Sciatic nerve (tissue), 2 donors: ENCODE measurements at places on chromosomes 5 and 9.

DNA sequence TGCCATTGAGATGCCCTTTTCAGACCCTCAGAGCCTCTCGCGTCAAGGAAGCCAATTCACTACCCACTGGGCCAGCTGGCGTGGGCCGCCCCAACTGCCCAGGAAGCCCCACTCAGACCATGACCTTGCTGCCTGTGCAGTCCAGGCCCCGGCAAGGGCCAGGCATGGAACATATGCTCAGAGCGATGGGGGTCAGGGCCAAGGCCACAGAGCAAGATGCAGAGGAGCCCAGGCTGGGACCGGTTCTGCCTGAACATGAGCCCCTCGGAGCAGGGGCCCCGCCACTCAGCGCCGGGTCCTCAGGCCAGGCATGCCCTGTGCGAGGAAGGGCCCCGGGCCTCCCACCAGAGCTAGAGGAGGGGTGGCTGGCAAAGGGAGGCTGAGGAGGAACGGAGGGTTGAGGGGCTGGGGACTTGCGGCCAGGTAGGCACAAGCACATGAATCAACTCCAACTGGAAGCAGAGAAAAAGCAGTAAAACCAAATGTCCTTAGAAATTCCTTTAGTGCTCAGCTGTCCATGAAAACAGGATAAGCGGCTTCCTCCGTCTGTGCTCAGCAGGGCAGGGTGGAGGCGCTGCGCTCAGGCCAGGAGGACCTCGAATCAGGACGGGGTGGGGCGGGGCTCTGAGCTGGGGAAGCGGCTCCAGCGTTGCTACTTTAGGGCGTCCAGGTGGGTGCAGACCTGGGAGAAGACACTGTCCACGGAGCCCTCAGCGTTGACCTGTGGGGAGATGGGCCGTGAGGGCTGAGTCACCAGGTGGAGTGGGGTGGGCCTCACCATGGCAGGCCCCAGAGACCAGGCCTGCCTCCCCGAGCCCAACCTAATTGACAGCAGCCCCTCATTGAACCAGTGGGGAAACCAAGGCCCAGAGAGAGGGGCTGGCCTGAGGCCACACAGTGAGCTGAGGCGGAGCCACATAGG is 9.9 kb downstream of the AK1 start:
- no peak for DNase-seq

DNA sequence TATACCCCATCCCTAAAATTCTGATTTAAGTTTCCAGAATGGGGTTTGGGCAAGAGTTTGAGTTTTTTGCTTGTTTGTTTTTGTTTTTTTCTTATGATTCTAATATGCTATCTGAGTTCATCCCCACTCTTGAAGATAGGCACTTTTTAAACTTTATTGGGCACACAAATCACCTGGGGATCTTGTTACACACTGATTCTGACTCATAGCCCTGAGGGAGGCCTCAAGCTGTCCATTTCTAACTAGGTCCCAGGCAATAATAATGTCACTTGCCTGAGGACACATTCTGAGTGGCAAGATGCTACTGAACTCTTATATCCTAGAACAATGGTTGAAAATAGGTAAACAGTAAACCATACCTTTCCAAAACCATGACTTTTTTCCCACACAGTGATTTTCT is 22.8 kb upstream of the ABLIM3 start:
- DNase-seq: no peak

DNA sequence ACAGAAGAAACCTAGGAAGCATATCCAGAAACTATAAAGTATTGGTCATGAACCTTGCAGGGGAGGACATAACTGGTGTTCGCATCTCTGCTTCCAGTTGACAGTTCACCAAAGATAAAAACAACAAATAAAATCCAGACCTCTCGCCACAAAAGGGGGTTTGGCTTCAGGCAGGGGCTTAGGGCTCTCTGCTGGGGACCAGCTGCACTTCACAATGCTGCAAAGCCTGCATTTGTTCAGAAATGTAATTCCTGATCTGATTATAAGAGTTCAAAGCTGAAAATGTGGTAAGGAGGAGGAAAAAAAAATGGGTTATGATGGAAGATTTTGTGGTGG is 79.0 kb downstream of the PDE4D start:
- DNase-seq: no peak

- peak; percentile 92 for DNase-seq
Observed at GRCh38 chr9:36102742-36103495, 33.6 kb upstream of the GLIPR2 start.

DNA sequence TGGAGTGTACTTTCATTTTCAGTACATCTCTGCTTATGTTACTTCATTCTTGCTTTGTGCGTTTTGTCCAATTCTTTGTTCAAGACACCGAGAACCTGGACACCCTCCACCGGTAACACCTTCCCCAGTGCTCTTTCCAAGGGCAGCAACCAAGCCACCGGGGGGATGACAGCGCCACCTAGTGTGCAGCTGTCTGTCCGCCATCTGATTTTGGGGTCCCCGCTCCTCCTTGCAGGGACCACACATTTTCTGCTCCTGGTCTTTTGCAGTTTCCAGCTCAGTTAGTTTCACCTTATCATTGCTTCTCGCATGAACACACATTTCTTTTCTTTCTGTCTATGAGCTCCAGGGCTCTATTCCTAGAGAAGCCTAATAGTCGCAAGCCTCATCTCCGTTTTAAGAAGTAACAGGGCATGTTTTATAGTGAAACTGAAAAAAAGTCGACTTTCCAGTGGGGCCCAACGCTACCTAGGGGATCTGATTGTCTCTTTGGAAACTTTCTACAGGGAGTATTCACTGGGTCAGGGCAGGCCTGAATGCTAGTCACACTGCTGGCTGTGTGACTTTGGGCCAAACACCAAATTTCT is 152.1 kb downstream of the FSTL4 start:
- DNase-seq: no peak

- DNase-seq: no peak
Observed at GRCh38 chr5:143057580-143057999, 287.4 kb downstream of the ARHGAP26 start.

DNA sequence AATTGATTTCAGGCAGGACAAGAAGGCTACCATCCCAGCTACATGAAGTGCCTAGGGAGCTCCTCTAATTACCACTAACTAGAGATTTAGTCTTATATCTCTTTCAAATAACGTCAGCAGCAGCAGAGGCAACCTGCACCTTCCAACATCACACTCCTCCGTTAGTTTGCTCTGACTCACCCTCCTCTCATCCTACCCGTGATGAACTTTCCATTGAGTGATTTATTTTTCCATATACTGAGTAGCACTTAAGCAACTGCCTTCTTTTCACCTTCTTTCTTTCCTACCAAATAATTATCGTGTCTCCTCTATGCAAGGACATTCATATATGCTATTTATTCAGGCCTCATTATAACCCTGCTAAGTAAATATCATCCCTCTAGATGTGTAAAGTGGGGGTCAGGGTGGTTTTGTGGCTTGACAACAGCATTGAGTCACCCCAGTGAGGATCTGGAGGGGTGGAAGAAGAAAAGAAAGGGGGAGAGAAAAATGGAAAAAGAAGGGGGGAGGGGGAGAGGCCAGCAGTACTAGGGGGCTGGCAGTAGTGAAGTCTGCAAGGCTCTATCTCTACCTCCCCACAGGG is 64.6 kb upstream of the CAST start:
- DNase-seq: no peak

GRCh38 chr9:117233016-117233415 is 181.8 kb downstream of the ASTN2 start:
- no peak for DNase-seq

DNA sequence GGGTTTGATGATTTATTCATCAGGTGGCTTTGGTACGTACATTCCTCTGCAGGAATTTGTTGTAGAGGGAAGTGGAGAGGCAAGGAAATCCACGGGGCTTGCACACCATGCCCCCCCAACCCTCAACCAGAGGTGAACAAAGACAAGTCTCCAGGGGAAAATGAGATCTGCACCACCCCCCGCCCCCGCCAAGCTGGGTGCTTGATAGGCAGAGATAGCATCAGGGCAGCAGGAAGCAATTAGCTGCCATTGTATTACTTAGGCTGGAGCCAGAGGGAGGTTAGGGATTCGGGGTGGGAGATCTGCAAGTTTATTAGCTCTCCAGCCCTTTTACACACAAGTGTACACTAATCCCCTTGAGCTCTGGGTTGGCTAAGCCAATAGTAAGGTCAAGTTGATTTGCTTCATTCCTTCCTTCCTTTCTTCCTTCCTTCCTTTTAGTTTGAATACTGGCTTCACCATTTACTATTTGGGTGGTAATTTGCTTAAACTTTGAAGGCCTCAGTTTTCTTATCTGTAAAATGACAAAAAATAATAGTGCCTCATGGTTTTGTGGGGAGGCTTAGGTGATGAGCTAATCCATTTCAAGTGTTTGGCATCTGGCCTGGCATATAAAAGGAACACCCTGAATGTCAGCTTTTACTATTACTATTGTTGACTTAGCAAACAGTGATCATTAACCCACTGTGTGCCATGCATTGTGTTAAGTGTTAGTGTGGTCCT is 34.1 kb downstream of the SPRY4 start:
- DNase-seq: no peak

- no peak for DNase-seq
Observed at GRCh38 chr9:136516191-136516654, 29.6 kb downstream of the NOTCH1 start.

DNA sequence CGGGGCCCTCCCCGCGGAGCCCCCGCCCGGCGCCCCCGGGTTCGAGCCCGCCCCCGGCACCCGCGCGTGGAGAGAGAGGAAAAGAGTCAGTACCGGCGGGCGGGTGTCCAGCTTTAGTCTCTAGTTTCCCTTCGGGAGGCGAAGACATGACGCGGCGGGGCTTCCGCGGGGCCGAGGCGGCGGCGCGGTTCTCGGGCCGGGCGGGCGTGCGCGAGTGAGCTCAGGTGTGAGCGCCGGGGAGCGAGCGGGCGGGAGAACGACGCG is 181 bp downstream of the DAP start:
- no peak for DNase-seq

- DNase-seq: no peak
Observed at GRCh38 chr5:145479271-145479670, 355.9 kb downstream of the PRELID2 start.
